ENCODE measurements at places on chromosomes 16 and 17.

DNA sequence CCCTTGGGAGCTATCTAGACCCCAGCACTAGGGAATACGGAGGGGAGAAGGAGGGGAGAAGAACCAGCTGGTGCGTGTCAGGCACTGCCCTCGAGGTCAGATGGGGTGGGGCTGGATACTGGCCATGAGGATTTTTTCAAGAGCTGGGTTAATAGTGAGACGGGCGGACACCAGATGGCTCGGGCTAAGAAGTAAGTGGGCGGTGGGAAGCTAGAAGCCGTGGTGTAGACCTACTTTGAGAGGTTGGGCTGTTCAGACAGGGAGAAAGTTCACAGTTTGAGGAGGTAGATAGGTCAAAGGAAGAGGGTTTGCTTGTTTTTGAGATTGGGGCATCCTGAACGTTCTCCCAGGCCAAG, 303.8 kb downstream of the SEC14L1 start:
- peak; percentile 60 for DNase-seq

DNA sequence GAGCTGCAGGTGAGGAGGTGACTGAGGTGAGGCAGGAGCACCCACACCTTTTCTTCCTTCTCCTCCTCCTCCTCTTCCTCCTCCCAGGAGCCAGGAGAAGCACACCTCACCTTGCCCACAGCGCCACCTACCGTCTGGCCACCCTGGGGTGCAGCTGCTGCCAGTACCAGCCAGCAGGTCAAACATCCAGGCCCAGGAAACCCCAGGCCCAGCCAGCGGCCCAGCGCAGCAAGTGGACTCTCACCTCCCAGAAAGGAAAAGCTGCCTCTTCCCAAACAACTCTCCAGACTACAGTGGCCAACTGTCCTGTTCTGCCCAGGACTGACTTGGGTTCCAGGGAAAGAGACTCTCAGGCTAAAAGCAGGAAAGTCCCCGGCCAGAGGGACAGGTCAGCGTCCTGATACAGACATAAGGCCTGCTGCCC, 22.7 kb downstream of the PEMT start:
- peak; percentile 46 for DNase-seq

GRCh38 chr17:79981661-79982101, 54.0 kb downstream of the TBC1D16 start:
- DNase-seq: no peak

- no peak for DNase-seq
These were observed 373.7 kb downstream of the HAPSTR1 start for GRCh38 chr16:9465161-9465560.

GRCh38 chr17:78637146-78637545, 60.0 kb upstream of the DNAH17 start:
- DNase-seq: no peak

DNA sequence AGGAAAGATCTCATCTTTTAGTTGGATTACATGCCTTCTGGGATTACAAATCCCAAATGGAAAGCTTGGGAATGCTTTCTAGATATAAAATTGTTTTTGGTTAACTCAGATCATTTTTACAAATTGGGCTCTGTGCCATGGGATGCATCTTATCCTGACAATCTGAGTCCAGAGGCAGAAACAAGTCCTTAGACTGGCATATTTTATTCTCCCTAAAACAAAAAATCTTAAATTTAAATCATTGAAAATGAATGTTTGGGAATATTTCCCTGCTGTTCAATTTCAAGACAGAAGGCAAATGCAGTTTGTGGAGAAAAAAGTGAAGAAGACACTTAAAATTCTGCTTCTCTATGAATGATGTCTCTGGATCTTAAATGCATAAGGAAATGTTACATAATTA, 456.6 kb upstream of the GOT2 start:
- DNase-seq: no peak

DNA sequence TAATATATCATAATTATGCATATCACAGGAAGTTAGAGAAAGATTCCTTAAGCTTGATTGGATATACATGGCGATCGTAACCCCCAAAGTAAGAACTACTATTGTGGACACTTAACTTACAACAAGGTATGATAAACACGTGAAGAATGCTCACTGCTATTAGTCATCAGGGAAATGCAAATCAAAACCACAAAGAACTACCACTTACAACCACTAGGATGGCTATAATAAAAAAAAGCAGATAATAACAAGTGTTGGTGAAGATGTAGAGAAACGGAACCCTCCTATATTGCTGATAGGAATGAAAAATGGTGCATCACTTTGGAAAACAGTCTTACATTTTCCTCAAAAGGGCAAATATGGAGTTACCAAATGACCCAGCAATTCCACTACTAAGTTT, 265.9 kb downstream of the SLC39A11 start:
- no peak for DNase-seq

DNA sequence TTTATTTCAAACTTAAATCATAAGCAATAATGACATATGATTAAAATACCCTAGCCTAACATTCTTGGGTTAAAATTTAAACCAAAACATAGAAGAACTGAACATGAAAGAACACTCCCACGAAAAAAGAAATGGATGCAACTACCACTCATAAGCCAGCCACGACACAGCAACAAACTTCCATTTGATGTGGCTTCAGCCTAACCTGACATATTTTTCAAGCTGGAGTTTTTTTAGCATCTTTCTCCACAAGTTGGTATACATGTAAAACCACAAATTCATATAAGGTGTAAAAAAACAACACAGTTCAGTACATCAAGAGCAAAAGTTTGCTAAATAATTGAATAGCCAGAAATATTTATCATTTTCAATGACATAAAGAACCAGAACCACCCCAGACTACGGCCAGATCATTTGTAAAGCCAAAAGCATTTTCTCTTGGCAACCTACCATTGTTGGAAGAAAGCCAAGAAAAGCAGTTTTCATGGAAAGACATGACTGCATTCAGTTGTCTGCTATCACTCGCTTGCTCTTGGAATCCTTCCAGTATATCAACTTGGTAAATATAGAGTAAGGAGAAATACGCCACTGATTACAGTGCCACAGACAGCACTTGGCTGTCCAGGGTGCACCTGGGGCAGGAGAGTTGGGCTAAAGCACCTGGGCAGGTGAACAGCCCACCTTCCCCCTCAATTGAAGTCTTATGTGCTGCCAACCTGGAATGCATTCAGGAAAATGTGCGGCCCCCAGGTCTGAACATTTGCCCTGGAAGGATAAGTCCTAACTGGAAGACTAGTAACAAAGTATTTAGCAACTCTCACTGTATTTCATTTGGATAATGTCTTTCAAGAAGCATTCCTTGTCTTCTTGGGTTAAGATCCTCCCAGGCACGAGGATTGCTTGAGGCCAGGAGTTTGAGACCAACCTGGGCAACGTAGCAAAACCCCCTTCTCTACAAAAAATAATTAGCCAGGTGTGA, 60.5 kb downstream of the CREBBP start:
- no peak for DNase-seq

DNA sequence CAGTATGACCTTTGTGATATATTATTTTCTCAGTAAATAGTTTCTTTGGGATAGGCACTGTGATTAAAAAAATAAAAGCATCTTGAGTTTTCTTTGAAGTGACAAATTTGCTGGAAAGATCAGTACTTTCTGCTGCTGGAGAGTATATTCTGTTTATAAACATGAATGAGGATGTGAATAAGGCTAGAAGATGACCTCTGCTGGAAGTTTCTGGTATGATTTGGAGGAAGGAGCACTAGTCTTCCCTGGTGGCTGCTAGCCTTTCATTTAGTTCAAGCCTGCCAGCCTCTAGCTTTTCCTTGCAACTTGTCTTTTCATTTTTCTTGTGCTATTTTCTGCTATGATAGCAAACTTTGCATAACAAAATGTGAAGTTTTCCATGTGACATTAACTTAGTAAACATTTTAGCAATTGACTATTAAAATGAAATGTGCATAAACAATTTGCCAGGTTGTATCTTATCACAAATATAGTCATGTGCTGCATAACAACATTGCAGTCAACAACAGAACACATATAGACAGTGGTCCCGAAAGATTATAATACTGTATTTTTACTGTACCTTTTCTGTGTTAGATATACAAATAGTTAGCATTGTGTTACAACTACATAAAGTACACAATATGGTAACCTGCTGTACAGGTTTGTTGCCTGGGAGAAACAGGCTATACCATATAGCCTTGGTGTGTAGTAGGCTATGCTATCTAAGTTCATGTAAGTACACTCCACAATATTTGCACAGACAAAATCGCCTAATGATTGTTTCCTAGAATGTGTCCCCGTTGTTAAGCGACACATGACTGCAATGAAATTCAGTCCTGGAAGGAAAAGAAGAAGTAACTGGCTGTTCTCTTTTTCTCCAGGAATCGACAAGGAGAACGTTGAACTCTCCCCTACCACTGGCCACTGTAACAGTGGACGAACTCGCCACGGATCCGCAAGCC, 18.1 kb upstream of the RAB11FIP4 start:
- DNase-seq: peak; percentile 81

GRCh38 chr17:77822302-77823030, 136.0 kb upstream of the TNRC6C start:
- DNase-seq: no peak

DNA sequence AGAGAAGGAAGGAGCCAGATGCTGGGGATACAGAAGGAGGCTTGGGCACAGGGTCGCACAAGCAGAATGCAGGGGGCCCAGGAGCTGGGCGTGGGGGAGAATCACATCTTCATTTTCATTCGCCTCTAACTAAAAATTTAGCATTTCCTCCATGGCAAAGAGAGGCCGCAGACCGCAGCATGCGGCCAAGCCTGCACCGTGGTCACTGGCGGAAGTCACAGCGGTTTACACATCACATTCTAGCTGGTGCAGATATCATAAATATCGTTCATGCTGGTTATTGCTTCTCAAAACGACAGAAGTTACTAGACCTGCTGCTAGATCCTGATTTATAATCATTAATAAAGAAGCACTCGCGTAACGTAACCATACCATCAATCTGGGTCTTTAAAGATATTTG, 162.0 kb downstream of the NTN1 start:
- no peak for DNase-seq

DNA sequence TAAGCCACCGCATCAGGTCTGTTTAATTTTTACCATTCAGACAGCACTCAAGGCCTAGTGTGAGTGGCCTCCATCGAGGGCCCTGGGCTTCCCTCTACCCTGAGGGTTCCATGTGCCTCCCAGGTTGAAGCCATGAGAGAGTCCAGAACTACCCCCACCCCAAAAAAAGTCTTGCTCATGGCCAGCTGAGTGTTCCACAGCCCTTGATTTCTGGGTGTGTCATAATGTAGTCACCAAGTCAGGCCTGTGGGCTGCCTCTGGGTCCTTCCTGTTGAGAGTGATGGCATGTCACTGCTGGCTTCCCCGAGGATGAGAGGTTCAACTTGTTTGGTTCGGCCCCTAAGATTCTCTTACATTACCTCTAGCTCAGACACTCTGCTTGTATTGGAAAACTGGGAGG, 100.6 kb downstream of the PITPNC1 start:
- peak; percentile 93 for DNase-seq

GRCh38 chr17:68004201-68004600, 7.9 kb upstream of the C17orf58 start:
- no peak for DNase-seq

DNA sequence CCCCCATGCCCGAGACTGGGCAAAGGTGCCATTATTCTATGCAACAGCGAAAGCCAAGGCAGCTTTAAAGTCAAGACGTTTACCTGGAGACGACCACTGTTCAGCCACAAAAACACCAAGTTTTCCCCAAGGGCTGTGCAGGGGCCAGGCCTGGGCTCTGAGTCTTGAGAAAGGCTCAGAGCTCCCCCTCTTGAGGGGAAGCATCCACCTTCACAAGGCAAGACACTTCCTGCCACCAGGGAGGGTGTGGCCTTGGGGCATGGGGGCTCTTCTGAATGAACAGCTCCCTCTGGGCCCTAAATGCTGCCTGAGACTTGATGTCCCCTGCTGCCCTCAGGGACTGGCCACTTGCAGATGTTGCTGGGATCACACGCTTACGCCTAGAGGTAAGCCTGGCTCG, 26.5 kb downstream of the PDIA2 start:
- DNase-seq: no peak

DNA sequence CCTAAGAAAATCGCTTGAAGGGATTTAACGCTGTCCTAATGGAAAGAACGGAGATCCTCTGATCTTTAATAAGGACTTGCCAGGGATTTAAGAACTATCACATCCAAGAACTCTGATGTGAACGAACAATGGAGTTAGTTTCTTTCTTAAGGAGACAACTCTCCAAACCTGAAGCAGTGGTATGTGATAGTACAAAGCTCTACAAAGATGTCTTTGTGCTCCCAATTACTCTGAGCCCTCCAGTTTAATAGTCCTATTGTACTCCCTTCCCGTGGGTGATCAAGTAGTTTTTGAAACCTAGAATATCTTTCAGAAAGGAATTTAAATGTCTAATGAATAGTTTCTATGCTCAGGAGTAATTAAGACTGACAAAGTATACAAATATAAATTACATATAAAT, 123.8 kb downstream of the FTO start:
- DNase-seq: no peak

- DNase-seq: peak; percentile 34
These were observed 19.9 kb downstream of the LGALS3BP start for GRCh38 chr17:78959803-78960202.

DNA sequence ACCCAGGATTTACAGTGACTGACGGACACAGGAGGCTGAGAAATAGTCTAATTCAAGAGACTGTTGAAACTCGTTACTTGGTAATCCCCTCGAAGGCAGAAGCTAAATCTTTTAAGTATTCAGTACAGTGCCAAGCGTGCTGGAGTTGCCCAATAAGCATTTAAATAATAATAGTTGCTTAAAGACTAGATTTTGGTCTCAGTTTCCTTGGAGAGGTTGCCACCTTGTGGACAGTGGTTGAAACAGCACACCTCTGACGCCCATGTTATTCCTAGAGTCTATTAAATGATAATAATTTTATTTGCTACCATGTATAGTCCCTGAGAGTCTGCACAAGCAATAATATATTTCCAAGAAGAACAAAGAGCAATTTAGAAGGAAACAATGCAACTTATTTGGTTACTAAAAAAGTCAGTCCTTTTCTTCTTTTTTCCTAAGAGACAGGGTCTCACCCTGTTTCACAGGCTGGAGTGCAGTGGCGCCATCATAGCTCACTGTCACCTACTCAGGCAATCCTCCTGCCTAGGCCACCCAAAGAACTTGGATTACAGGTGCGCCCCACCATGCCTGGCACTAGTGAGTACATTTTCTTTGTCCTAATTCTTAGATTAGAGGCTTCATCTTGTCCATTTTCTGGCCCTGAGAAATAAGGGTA, 138.0 kb upstream of the NUDT7 start:
- DNase-seq: peak; percentile 63

DNA sequence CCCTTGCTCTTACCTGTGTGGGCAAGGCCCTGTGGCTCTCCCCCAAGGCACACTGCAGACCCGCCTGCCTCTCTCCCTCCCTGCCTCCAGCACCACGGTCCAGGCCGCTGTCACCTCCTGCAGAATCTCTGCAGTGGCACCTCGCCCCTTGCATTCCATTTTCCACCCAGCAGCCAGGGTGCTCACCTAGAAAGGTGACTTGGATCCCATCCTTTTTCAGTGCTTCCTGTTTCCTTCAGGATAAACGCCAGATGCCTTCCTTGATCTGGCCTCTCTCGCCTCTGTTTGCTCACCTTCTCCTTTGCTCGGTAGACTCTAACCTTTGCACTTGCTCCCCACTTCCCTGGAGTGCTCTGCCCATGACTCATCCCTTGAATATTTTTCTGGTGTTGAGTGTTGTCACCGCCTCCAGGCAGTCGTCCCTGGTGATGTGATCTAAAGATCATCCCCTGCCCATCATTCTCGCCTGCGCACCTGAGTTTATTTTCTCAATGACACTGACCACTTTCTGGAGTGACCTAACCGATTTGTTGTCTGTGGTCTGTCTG, 79.2 kb upstream of the LGALS9 start:
- DNase-seq: no peak

GRCh38 chr17:21688293-21688949, 3.9 kb upstream of the KCNJ18 start:
- no peak for DNase-seq

- no peak for DNase-seq
These were observed 3.2 kb downstream of the DLG4 start for GRCh38 chr17:7216242-7217112.

- DNase-seq: no peak
These were observed 7.6 kb upstream of the RPL13 start for GRCh38 chr16:89552913-89553312.
